Ovary (tissue), 10 donors: ENCODE measurements at places on chromosomes 3 and 15.

GRCh38 chr15:89401631-89402517 lies 67.2 kb upstream of the POLG start:
- DNase-seq, result no peak

GRCh38 chr3:159187232-159187631 lies 385.4 kb downstream of the MFSD1 start:
- DNase-seq, result peak; percentile 33

DNA sequence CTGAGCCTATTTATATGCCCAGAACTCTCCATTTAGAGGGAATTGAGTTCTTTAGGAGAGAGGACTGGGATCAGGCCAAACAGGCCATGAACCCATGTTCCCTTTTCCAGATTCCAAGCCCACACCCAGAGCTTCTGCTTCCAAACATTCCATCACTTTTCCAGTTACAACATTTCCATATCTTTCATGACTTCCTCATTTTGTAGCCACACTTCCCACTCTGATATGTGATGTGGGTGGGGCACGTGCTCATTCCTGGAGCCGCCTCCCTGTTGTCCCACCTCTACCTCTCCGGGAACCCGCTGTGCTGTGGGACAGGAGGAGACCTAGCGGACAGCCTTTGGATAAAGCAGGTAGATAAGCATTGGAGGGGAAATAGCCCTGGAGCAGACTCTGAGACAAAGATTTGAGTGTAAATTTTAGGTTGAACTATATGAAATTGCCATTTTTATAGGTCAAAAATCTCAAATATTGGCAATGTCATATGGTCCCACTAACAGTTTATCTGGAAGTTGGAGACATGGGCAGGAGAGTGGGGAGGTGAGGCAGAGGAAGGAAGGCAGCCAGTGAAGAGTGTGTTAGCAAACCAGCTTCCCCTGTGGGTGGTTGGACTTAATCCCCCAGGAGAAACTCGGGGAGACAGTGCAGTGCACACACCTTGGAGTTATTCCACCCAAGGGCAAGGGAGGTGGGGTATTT lies 31.8 kb downstream of the CYP8B1 start:
- DNase-seq, result peak; percentile 48

- DNase-seq, result no peak
Observed at GRCh38 chr3:131702146-131702545, 199.4 kb upstream of the MRPL3 start.

DNA sequence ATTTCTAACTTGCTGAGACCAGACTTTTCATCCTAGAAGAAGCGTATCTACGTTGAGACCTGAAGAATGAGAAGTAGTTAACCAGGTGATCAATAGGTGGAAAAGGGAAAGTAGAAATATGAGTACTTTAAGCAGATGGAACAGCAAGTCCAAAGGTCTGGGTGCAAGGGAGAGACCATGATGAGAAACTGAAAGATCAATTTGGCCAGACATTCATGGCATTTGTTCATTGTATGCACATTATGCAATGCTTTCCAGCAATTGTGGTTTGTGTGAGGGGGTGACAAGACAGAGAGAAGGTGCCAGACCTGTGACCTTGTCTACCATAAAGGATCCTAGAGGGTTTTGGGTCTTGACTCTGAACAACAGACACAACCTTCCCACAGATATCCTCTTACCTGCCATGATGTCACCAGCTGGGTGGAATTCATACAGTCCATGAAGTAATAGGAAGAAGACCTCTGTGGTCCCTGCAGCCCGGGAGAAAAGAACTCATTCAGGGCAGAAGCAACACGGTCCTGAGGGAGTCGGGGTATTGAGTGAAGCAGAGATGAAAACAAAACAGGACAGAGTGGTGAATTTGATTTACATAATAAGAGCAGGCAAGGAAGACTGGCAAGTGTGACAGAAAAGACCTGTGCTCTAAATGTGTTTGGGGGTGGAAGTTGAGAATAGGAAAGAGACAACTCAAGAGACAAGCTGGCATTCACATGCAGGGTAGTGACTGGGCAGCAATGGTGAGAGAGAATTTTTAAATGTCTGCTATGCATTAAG lies 63.4 kb upstream of the PSMD6 start:
- DNase-seq, result no peak

GRCh38 chr3:150547045-150547741 lies 606 bp downstream of the EIF2A start:
- DNase-seq, result no peak

DNA sequence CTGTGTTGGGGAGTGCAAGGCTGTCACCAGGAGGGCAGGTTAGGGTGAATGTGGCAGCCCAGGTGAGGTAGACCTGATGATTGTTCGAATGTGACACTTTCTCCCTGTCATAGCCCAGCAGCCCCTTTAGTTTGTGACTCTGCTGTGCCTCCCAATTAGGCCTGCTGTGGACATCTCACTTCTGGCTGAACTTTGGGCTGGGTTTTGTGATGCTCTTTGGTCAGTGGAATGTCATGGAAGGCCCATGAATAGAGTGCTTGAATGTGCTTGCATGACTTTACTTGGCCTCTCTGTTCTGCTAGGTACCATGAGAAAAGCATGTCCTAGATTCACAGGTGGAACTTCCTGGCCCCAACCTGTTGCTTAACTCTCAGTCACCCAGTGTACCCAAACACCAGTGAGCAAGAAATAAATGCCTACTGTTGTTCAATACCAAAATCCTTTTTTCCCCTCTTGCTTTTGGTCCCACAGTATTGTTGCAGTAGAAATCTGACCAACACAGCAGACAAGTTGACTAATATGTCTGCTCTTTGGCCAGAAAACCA lies 249.7 kb downstream of the PTPRG start:
- DNase-seq, result no peak

DNA sequence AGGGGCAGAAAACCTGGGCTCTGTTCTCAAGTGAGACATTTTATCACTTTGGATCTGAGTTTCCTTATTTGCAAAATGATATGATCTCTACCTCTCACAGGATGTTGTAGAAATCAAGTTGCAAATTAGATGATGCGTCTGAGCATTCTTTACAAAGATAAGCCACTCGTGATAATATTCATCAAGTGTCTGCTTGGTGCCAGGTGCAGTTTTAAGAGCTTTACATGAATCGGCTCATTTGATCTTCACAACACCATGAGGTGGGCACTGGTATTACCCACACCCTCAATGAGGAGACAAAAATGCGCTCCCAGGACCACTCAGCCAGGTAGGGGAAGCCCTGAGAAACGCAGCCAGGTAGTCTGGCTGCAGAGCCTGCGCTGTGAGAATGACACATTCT lies 59.1 kb upstream of the CA12 start:
- DNase-seq, result no peak

- no peak for DNase-seq
Observed at GRCh38 chr3:172065527-172065926, 26.1 kb downstream of the FNDC3B start.

GRCh38 chr3:127413871-127414270 lies 126.0 kb upstream of the PRR20G start:
- no peak for DNase-seq

DNA sequence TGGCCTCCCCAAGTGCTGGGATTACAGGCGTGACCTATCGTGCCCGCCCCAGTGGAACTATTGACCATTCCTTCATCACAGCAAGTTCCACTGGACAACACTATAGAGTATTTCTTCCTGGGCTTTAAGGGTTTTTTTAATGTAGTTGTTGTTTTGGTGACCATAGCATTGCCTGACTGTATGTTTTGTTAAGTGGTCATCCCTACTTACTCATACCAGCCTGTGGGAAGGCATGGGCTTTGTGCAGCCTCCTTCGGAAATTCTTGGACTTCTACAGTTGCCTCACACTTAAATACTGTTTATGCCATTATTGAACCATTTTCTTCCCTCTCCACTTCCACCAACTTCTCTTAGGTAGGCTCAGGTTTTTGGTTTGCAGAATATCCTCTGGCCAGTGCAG lies 19.9 kb upstream of the ALPK3 start:
- no peak for DNase-seq

- DNase-seq, result no peak
Observed at GRCh38 chr15:98794748-98795147, 146.4 kb downstream of the IGF1R start.

- DNase-seq, result no peak
Observed at GRCh38 chr3:46429250-46429649, 22.2 kb downstream of the CCRL2 start.

DNA sequence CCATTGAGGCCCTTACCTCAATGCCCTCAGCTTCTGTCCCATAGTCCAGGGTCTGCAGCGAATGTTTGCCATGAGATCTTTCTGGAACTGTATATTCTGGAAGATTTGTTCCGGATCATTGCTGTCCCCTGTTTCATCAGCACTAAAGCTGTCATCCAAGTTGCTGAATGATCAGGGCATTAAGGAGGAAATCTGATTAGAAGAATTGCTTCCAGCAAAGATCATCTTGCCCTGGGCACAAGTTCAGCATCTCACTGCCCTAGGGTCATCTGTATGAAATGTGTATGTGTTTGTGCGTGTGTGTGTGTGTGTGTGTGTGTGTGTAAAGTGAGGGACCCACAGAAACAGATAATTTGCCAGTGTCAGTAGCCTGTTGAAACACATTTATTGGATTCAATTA lies 1.4 kb downstream of the TMC3 start:
- no peak for DNase-seq

- DNase-seq, result no peak
Observed at GRCh38 chr3:27861046-27862036, 139.2 kb upstream of the EOMES start.

DNA sequence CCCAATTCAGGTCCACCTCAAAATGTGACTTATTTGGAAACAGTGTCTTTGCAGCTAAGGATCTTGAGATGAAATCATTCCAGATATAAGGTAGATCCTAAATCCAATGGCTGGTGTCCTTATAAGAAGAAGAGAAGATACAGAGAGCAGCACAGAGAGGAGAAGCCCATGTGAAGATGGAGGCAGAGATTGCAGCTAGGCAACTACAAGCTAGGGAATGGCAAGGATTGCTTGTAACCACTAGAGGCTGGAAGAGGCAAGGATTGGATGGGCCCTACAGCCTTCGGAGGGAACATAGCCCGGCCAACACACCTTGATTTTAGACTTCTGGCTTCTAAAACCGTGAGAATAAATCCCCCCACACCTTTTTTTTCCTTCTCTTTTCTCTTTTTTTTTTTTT lies 38.5 kb downstream of the SYN2 start:
- no peak for DNase-seq

- DNase-seq, result no peak
Observed at GRCh38 chr3:154148541-154148940, 27.4 kb downstream of the ARHGEF26 start.

- no peak for DNase-seq
Observed at GRCh38 chr3:197573048-197573767, 17.4 kb upstream of the BDH1 start.

- no peak for DNase-seq
Observed at GRCh38 chr15:72884311-72884710, 100.8 kb upstream of the ADPGK start.

- DNase-seq, result no peak
Observed at GRCh38 chr3:49359623-49360022, 1.5 kb upstream of the GPX1 start.

GRCh38 chr3:32436816-32437189 lies 45.1 kb downstream of the CMTM7 start:
- no peak for DNase-seq

DNA sequence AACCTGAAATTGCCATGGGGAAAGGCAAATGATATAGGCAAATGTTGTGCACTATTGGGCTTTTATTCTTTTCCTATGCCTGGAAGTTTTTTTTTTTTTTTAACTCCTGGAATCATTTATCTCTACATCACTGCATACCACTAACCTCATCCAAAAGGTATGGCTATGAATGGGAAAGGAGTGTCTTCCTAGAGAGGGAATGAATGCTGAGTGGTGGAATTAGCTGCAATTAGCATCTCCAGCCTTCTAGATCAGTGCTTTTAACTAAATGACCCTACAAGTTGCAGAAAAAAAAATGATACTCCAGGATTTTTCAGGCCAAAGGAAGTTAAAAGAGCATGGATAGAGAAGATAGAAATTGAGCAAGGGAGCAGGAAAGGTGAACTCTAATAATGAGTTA lies 429.8 kb upstream of the PDZRN3 start:
- DNase-seq, result no peak

- no peak for DNase-seq
Observed at GRCh38 chr15:60223176-60223575, 174.6 kb downstream of the ANXA2 start.

GRCh38 chr3:194989241-194989640 lies 281.7 kb downstream of the XXYLT1 start:
- no peak for DNase-seq

- no peak for DNase-seq
Observed at GRCh38 chr3:194872669-194872977, 186.9 kb downstream of the FAM43A start.

GRCh38 chr3:11914041-11914440 lies 67.4 kb upstream of the TAMM41 start:
- no peak for DNase-seq

DNA sequence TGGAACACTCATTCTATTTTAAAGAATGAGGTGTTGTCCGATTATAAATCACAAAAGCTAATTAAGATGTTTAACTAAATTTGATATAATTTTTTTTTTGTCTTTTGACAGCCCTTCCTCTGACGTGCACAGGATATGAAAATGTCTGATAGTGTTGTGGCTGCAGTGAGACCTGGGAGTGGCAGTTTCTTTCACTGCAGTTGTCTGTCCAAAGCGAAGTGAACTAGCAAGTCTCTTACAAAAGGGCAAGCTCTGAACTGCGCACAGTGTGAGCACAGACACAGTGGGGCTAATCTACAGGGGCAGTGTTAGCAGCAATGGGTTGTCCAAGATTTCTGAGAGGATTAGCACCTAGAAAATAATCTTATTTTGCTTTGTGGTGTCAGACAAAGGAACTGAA lies 29.1 kb upstream of the MYRIP start:
- DNase-seq, result no peak

- DNase-seq, result no peak
Observed at GRCh38 chr3:34072297-34072696, 273.9 kb downstream of the PDCD6IP start.

DNA sequence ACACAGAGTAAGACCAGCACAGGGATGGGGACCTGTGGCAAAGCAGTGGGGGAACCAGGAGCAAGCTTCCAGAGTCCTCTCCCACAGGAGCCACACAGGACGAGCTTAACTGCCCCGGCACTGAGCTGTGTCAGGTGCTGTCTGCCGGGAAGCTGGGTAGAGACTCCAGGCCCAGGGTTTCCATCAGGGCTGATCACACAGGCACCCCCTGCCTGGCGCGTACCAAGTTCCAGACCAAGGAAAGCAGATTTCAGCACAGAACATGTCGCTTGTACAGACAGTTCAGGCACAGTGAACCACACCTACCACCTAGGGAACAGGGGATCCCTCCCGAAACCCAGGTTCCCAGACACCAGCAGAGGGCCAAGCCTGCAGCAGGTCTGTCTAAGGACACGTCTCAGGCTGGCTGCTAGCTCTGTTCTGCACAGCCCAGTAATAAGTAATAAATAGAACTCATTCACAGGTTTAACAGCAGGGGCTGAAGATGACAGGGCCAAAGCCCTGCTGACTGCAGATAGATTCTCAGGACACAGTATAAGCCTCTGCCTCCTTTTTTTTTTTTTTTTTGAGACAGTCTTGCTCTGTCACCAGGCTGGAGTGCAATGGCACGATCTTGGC lies 30.2 kb upstream of the OCA2 start:
- DNase-seq, result no peak

DNA sequence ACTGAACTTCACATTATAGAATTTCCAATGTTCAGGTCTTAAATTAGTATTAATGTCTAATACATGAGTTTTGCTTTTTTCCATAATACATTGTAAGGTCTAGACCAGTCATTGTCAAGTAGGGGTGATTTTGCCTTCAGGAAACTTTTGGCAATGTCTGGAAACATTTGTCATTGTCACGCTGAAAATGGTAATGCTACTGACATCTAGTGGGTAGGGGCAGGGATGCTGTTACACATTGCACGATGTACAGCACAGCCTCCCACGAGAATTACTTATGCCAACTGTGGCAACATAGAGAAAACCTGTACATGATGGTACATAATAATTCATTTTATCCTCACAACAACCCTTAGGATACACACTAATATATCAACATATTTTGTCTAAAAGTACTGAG lies 384.1 kb downstream of the CADM2 start:
- DNase-seq, result no peak
